ENCODE measurements at places on chromosomes 1 and 21. TPM values are rescaled to one million over a fixed set of nuclear protein-coding genes. Genes with fewer than 3 reads are reported as not detected.

The ETV3L gene
- not detected for total RNA-seq

The TESK2 gene
- total RNA-seq = 2.1 TPM

The BTG2 gene
- 9.8 TPM for total RNA-seq

The KIF2C gene
- total RNA-seq = 1.3 TPM

The LCE1C gene
- not detected for total RNA-seq

The KRTAP13-1 gene
- total RNA-seq = not detected

The RGS16 gene
- total RNA-seq = 2.4 TPM

The ITGB2 gene
- total RNA-seq = 0.14 TPM

The HCN3 gene
- 2.0 TPM for total RNA-seq

The NLRP3 gene
- total RNA-seq = 1.3 TPM

The SMG7 gene
- total RNA-seq = 21.4 TPM

The KRTAP12-2 gene
- total RNA-seq = not detected

The METTL25B gene
- total RNA-seq = 6.7 TPM

The NRIP1 gene
- total RNA-seq = 35.0 TPM

The LYPD8 gene
- not detected for total RNA-seq

The CELA3B gene
- not detected for total RNA-seq

The S100A8 gene
- not detected for total RNA-seq

The DESI2 gene
- 34.1 TPM for total RNA-seq

The OPTC gene
- not detected for total RNA-seq

The A3GALT2 gene
- total RNA-seq = not detected

The MRPL9 gene
- 87.5 TPM for total RNA-seq

The KCNC4 gene
- total RNA-seq = 1.3 TPM

The TFF2 gene
- not detected for total RNA-seq

The FAM151A gene
- total RNA-seq = not detected

The CYP4Z1 gene
- not detected for total RNA-seq

The OXCT2 gene
- 0.29 TPM for total RNA-seq

The SLC5A9 gene
- total RNA-seq = not detected

The NKAIN1 gene
- not detected for total RNA-seq

The MSH4 gene
- total RNA-seq = not detected

The DCDC2B gene
- total RNA-seq = not detected

The GSTM3 gene
- total RNA-seq = 126 TPM

The PTBP2 gene
- total RNA-seq = 13.8 TPM

The ZCCHC17 gene
- 33.7 TPM for total RNA-seq

The ANXA9 gene
- total RNA-seq = under 0.01 TPM

The BGLAP gene
- 0.57 TPM for total RNA-seq

The RCAN1 gene
- total RNA-seq = 57.7 TPM

The LRRC3 gene
- total RNA-seq = 0.29 TPM

The OR2G6 gene
- under 0.01 TPM for total RNA-seq

The PRAMEF2 gene
- total RNA-seq = not detected

Measured in placental pericyte (primary cell).